Ovary (tissue), 10 donors: ENCODE measurements at places on chromosomes 6 and 20.

DNA sequence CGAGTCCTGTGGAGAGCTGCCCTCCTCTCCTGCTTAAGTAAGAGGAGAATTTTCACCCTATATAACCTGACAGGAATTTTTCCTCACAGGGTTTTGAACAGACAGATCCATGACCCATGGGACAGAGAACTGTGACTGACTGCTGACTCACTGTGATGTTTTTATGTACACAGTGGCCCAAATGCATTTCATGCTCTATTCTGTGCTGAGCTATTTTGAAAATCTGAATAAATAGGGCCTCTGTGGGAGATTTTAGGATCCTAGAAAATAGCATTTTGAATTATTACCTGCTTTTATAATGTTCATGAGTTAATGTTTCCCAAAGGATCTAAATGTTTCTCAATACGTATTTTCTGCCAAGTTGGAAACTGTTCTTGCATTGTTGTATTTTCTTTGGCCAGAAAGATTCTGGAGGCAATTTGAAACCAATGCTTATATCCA is 577.4 kb downstream of the HTR1B start:
- DNase-seq, result no peak

DNA sequence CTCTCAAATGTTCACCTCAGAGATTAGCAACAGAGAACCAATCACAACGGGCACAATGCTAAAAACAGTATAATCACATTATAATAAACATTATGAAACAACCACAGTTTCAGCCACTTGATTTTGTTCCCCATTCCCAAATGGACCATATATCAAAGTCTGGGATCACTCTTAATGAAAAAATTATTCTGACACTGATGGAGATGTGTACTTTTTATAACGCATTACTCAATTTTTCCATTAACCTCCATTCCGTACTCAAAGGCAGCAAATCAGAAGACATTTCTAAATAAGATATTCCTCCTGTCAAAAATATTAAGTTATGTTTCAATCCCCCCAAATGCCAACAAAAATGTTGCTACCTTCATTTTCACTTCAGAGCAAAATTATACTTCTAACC is 2.8 kb downstream of the CPNE1 start:
- DNase-seq, result no peak

DNA sequence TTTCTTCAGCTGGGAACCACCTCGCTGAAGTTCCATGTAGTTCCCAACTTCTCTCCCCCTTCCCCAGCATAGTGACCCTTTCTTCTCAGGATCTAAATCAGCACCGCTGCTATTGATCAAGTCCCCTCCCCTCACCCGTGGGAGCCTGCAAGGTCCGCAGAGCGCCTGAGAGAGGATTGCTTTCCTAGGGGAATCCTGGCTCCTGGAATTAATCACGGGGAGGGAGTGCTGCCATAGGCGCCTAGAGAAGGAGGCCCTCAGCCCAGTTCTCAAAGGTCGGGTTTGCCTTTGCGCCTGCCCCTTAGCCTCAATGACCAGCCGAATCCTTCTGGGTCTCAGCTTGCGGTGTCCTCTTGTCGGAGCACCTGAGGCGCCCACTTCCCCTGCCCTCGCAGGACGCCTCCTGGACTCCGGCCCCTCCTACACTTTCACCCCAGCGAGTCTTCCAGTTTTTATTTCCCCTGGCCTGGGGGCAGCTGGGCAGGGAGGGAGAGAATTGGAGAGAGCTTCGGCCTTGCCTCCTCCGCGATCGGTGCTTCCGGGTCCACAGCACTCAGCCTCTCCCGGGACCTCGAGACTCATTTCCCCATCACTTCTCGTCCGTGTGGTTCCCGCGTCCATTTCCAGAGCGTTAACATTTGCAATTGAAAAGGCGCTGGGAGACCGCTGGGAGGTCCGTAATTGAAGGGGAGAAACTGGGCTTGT is 3.1 kb upstream of the NKX2-2 start:
- no peak for DNase-seq

DNA sequence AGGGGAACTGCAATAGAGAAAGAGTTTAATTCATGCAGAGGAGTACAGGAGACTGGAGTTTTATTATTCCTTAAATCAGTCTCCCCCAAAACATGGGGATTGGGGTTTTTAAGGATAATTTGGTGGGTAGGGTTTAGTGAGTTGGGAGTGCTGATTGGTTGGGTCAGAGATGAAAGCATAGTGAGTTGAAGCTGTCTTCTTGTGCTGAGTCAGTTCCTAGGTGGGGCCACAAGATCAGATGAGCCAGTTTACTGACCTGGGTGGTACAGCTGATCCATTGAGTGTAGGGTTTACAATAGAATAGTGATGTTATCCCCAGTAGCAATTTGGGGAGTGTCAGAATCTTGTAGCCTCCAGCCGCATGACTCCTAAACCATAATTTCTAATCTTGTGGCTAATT is 29.1 kb downstream of the GPX6 start:
- no peak for DNase-seq

DNA sequence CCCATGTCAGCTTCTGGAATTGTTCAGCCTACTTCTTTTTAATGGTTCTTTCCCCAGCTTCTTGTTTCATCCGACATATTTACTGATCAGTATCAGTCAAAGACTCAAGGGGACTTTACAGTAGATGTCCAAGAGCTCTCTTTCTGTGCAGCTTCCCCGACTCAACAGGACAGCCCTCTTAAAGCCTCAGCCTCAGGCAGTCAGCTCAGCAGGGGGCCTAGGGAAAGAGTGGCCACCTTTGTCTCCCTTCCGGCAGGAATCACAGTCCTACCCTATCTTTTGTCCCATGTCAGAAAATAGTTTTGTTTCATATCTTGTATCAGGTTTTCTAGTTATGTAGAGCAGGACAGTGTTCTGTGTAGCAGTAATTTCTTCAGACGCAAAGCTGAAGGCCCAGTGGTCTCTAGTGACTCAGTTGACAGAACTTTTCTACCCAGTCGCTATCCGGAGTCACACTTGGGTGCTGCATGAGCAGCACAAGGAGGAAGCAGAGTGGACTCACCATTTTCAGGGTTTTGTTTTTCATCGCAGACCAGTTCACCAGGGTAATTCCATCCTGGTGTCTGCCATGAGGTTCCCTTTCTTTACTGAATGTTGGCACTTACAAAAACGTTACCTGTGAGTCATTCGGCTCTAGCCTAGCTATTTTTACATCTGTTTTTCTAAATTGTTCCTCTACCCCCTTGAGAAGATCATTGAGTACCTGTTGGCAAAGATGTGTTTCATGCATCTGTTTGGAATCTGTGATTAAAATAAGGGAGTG is 47.7 kb downstream of the SPATA2 start:
- no peak for DNase-seq

DNA sequence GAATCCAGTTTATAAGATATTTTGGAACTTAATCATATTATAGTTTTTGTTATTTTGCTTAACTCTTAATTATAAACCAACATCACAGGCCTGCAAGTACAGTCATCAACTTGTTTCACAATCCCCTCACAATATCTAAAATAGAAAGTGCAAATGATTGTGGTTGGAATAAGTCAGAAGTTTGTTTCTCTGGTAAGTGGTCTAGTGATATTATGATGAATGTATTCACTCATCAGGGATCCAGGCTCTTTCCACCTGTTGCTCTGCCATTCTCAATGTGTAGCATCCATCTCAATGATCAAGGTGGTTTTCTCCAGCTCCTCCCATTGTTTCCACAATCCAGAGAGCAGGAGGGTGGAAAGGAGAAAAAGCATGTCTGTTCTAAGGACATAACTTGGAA is 54.2 kb downstream of the OPN5 start:
- no peak for DNase-seq

GRCh38 chr6:150142670-150143515 is at the start of gene PPP1R14C:
TSS of gene PPP1R14C (plus strand) at chr6:150143044. CDS start at chr6:150143193, 149 bp downstream.
- DNase-seq, result no peak

DNA sequence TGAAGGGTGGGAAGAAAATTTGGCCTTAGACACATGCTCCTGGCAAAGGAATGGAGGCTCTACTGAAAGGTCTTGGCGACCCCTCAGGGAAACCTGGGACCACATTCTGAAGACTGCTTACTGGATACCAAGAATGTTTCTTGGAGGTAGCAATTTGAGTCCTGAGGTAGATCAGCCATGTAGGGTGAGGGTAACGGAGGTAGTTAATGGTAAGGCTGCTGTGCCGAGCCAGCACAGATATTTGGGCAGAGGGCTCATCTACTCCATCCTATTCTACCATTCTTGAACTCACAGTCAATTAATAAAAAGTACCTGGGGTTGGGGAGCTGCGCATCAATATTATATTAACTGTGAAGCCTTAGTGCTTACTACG is 401 bp upstream of the PHF3 start:
- DNase-seq, result peak; percentile 13

GRCh38 chr6:48641544-48641943 is 530.5 kb upstream of the PTCHD4 start:
- DNase-seq, result no peak

GRCh38 chr20:9051508-9051907 is 17.4 kb upstream of the PLCB4 start:
- no peak for DNase-seq
